ENCODE measurements at places on chromosomes 7 and 10. TPM values are rescaled to one million over a fixed set of nuclear protein-coding genes. Genes with fewer than 3 reads are reported as not detected.

GRCh38 chr10:23399701-23400144 lies 39.2 kb upstream of the OTUD1 start:
- DNase-seq: no peak

- DNase-seq: peak; percentile 62
Observed at GRCh38 chr7:107180378-107180777, 11.6 kb downstream of the HBP1 start.

Gene CPN1
- total RNA-seq: not detected

- no peak for DNase-seq
Observed at GRCh38 chr10:110993024-110993693, 73.8 kb downstream of the SHOC2 start.

- no peak for DNase-seq
Observed at GRCh38 chr10:105650306-105650705, 1009.2 kb downstream of the SORCS3 start.

GRCh38 chr10:86655173-86655540 lies 810 bp downstream of the OPN4 start:
- no peak for DNase-seq

DNA sequence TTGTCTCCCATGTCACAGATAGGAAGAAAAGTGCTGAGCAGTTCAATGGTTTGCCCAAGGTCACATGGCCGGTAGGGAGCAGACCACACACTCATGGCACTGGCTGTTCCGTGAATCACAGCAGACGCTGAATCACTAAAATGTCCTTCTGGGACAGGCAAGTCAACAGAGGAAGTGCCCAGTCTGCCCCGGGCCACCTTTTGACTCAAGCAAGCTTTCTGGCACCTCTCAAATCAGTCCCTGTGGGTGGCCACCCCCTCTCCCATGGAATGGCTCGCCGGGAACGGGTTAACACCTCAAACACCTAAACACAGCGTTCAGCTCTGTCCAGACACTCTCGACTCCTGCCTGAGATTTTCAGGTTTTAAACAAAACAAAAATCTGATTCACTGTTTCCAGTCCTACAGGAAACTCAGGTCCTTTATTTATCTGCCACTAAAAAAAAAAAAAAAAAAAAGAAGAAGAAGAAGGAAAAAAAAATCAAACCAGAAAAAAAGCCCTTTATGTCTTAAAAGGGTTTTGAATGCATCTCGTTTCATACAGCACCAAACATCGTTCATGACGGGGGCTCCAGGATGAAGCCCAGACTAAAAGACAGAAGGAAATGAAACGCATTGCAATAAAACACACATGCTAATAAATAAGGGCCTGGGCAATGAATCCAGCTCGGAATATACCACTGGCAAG lies 15.5 kb downstream of the CARD11 start:
- DNase-seq: peak; percentile 20

GRCh38 chr7:37817996-37818720 lies 30.2 kb upstream of the NME8 start:
- no peak for DNase-seq

Gene ANK3
- total RNA-seq: 7.9 TPM

Gene LBX1
- not detected for total RNA-seq

Gene APBB1IP
- total RNA-seq: 0.47 TPM

DNA sequence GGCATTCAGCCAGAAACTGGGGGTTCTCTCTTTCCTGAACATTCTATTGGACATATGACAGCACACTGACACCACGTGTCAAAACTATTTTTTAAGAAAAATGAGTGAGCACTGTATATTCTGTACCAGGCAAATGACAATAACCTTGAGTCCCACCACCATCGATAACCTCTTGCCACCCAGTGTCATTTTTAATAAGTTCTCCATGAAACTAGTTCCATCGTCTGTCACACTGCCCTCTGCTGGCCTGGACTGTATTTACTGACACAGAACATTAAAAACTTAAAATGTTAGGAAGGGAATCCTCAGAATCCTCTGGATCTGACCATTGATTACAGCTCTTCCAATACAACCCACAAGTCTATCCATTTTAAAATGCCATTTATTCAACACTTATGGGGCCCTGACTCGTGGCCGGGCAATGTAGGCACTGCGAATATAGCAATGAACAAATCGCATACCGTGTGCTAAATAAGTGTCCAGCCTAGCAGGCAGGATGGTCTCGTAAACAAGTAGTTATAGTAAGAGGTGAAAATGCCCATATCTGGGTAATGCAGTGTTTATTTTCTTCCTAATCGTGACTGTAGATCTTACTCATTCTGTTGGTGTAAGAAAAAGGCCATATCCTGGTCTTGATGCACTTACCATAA lies 35.9 kb upstream of the CACNB2 start:
- peak; percentile 14 for DNase-seq

DNA sequence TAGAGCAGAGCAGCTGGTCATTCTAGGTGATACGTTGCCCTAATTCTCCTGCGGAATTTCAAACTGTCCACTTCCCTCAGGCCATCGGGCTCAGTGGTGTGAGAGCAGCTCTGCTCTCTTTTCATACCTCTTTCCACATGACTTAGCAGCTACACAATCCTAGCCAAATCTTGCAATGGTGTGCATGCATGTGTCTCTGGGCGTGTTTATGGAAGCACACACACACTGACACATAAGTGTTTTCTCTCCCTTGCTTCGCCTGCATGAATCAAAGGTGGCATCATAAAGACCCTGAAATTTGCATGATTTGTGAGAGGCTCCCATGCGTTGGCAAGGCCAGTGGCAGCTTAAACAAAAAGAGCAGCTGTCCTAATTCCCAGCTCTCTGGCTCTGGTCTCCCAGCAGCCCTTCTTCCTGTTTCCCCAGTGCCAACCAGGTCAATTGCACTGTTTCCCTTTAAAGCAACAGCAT lies 1189.5 kb downstream of the GATA3 start:
- no peak for DNase-seq

DNA sequence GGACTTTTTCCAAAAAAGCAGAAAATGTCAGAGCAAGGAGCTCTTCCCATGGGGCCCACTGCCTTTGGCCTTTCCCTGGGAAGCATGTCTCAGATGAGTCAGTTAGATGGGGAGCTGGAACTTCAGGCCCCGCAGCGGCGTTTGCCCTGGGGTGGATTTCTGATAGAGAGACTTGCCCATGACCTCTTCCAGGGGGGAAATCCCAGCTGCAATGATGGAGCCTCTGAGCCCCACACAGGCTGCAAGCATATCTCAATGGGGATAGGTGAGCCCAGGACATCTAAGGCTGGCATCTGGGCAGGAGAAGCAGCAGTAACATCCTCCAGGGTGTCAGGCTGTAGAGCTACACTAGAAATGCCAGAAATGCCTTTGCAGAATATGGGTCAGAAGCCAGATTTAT lies 269.2 kb upstream of the TCERG1L start:
- DNase-seq: no peak

DNA sequence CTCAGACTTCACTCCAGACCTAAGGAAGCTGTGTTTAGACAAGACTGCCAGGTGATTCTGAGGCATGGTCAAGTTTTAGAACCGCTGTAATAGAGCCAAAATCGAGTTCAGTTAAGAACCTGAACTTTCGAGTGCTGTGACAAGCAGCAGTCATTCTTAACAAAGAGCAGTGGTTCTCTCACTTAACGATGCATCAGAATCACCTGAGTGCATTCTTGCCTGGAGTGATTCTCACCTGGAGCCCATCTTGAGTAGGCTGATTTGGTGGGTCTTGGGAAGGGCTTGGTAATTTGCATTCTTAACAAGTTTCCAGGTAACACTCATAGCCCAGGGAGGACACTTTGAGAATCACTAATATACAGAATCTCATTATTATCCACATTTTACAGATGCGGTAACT lies 44.7 kb downstream of the PLXNA4 start:
- no peak for DNase-seq

Gene AKR1C8
- not detected for total RNA-seq

Gene TUBB8
- not detected for total RNA-seq

DNA sequence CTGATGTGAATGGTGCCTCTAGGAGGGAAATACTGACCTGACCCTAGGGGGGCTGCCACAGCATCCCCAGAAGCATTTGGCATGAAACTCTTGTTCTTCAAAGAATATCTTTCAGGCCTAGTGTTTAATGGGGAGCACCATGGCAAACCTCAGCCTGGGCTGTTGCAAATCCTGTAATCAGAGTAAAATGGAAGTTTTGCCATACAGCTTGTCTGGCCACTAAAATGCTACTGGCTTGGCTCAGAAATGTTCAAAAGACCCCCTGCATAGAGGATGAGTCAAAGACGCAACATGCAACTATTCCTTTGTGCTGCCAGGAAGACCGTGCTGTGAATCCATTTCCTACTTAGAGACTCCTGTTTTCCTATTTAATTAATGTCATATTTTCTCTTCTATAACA lies 26.7 kb downstream of the HECW1 start:
- no peak for DNase-seq

GRCh38 chr10:27688276-27688675 lies 57.3 kb downstream of the MKX start:
- no peak for DNase-seq

DNA sequence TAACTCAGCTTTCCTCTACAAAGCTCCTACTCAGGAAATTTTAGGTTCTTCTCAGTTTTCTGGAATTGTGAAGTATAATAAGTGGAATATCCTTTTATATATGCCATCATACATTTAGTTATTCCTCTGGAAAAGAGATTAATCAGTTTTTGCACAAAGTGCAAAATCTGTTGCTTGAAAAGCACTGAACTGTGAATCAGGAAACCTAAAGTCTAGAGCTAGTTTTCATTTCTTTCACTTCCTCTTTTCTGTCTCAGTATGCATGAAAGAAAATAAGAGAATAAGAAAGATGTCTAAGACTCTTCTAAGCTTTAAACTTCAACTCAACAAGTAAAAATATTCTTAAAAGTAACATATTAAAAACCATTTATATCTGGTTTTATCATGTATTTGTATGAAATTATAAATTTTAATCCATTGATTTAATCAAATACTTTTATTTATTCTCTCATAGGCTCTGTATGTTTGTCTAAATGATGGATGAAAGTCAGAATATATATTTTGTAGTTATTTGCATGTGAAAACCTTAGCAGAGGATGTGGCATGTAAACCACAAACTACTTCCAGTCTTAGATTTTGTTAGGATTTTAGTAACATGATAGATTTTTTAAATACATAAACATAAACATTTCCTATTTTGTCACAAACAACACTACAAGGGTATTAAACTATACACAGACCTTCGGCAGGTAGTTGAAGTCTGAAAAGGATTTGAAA lies 1073.0 kb downstream of the XPNPEP1 start:
- no peak for DNase-seq

All from glomerular endothelial cell (primary cell).